ENCODE measurements at places on chromosomes 5 and 9.

DNA sequence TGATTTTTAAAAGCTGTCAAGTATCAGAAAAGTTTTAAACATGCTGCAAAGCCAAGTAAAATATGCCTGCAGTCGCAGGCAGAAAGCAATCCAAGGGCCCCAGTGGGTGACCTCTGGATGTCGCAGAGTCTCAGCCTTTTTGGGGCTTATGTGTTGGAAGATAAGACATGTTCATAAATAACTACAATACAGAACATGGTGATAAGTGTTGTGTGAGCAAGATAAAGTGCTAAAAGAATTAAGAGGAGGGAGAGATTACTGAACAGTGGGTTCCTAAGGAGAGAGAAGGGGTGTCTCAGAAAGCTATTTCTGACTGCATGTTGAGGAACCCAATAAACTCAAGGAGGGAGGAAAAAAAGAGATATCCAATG is 78.9 kb upstream of the ADRB2 start:
- DNase-seq: no peak

- DNase-seq: no peak
Measured at GRCh38 chr5:38846379-38847011, 683 bp downstream of the OSMR start.

- no peak for DNase-seq
Measured at GRCh38 chr9:8613346-8613825, 813.8 kb upstream of the DMAC1 start.

DNA sequence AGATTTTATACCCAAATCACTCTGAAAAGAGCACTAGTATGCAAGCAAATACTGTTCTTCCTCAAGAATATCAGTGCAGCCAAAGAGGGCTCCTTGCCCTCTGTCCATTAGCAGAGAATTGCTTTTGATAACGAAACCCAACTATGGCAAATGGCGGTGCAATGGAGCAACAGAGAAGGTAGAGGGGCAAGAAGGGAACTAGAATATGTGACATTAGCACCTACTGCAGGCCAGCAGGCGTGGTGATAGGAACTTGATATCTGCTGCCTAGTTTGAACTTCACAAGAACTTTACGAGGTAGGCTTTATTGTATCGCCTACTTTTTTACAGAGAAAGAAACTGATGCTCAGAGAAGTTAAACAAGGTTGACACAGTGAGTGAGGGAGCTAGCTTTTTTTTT is 66.1 kb downstream of the APBA1 start:
- DNase-seq: no peak

GRCh38 chr9:131278702-131279111 is 2.4 kb upstream of the FAM78A start:
- no peak for DNase-seq

GRCh38 chr9:130522233-130522808 is 57.1 kb upstream of the FUBP3 start:
- DNase-seq: no peak

- no peak for DNase-seq
Measured at GRCh38 chr5:130237721-130238120, 333.5 kb downstream of the CHSY3 start.

GRCh38 chr5:44267909-44268308 is 121.3 kb downstream of the FGF10 start:
- DNase-seq: no peak

DNA sequence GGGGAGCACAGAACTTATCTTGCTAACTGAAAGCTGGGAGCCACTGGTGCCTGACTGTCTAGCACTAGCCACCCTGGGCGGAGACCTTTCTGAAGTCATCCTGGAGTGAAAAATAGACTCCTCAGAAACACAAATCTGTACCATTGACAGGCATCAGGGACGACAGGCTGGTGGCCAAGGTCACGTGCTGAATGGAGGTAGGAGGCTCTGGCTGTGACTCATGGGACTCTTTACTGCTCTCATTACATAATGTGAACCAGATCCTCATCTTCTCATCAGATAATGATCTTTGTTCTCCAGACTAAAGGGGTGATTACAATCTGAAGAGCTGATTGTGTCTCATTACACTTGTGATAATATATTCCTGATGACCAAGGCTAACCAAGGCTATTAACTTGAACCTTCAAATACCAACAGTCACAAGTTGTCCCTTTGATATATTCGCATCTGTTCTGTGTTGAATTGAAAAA is 91.8 kb downstream of the SEMA5A start:
- no peak for DNase-seq

DNA sequence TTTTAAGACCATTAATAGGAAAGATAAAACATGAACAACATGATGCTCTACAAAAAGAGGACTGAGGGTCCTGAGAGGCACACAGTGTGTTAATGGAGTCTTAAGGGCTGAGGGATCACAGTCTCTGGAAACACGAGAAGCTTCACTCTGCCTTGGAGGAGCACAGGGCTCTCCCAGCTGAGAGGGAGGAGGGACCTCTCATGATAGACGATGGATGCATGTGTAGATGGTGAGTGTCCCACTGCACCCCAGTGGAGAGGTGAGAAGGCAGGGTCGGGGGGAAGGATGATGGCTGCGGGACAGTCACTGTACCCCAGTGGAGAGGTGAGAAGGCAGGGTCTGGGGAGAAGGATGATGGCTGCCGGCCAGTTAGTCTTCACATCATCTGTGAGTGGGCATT is 613.4 kb downstream of the IRX1 start:
- no peak for DNase-seq

DNA sequence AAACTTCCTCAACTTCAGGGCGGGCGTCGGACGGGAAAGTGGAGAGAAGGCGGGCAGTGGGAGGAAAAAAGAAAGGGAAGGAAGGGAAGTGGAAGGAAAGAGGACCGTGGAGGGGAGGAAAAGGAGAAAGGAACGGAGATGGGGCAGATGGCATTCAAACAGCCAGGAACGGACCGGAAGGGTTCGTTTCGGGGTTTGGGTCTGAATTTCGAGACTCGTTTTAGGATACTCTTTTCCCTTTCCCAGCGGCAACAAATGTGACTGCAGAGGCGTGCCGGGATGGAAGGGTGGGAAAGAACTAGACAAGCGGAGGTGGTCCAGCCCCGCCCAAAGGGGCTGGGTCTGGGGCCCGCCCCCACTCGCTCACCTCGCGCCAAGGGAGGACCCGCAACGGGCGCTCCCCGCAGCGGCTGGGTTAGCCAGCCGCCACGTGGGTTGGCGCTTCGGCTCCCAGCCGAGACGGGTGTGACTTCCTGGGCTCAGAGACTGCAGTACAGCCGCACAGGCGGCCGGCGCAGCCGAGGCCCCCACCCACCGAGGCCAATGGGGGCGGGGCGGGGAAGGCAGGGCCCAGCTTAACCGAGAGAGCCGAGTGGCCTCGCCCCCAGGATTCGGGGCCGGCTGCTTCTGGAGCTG is 2.7 kb downstream of the VCAN start:
- peak; percentile 74 for DNase-seq

DNA sequence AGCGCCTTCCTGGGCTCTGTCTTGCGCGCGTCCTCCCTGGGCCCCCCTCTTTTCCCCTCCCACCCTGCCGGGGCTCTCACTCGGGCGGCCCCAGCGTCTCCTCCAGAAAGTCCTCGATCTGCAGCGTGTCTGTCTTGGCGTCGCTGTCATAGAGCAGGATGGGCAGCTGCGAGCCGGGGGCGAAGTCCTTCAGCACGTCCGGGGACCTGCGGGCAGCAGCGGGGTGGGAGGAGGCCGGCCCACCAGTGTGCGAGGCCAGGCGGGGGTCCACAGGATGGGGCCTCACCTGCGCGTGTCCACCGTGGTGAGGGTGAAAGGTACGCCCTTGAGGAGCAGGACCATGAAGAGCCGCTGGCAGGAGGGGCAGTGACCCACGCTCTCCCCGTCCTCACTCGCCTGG is 1.0 kb downstream of the CLIC3 start:
- DNase-seq: no peak

- no peak for DNase-seq
Measured at GRCh38 chr9:96430377-96430776, 12.2 kb upstream of the ZNF367 start.

- DNase-seq: no peak
Measured at GRCh38 chr5:10778179-10778910, 17.3 kb upstream of the DAP start.

GRCh38 chr9:21154018-21154608 is 12.3 kb downstream of the IFNA21 start:
- DNase-seq: no peak

- no peak for DNase-seq
Measured at GRCh38 chr9:114107286-114108001, 8.4 kb upstream of the KIF12 start.

DNA sequence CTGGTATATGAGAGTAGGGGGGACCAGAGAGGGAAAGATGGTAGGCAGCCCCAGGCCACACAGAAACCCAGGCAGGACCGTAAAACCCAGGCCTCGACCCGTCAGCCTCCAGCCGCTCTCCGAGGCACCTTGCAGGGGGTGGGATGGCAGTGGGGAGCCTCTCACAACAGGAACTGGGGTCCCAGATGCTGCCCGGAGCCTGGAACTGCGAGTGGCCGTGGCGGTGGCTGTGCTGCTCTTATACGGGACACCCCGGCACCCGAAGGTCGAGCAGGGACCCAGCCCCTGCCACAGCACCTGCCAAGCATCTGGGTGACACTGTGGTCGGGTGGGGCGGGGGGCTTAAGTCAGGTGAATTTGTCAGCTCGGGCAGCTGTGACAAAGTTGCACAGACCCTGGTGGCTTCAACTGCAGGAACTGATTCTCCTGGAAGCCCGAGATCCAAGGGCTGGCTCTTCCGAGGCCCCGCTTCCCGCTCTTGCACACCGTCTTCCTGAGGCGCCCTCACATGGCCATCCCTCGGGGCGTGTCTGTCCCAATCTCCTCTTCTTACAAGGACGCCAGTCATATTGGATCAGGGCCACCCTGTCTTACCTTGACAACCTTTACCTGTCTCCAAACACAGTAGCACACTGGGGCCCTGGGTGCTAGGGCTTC is 47.6 kb upstream of the EGFL7 start:
- no peak for DNase-seq

GRCh38 chr5:172640139-172640538 is 924 bp upstream of the NEURL1B start:
- no peak for DNase-seq

DNA sequence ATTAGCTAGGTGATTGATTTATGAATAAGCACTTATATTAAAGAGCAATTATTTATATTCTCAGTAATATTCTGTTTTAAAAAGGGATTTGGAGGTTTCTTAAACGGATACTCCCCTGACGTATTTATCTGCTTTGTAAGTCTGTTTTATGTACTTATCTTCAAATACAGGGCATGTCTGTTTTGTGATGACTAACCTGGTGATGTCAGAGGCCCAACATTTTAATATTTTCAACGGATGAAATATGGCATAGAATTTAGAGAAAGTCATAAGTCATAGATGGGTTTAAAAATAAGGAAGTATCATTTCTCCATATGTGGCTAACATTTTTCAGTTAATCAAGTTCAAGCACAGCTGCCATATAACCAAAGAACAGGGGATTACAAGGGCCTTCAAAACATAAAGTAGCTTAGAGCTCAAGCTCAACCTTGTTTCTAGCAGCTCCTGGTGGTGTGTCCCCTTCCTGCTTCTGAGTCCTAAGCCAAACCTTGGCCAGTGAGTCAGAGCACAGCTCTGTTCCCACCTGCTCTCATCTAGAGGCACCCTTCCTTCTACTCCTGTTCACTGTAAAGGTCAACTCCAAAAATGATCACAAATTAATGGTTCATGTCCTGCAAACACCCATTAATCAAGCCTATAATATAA is 131.4 kb downstream of the OXCT1 start:
- no peak for DNase-seq

DNA sequence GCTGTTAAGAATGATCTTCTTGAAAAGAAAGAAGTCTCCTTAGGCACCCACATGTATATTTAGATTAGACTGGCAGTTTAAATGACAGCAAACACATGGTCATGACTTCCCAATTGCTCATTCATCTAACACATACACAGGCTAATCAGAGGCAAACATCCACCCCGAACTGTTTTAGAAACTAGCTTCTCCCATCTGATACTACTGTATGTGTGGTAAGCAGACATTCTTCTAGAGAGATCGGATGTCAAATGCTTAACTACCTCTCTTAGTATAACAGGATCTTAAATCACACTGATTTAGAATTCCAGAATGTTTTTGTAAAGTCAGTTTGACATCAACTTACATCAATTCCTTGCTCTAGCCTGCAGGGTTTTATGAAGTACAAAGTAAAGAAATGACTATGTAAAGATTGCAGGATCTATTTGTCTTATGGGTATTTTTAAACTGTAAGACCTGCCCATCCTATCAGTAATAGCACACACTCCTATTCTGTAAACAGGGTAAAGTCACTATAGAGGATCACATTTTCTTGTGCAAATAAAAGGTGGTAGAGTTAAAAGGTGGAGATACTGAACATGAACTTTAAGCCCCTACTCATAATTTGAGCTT is 239.7 kb downstream of the MLLT3 start:
- DNase-seq: no peak

DNA sequence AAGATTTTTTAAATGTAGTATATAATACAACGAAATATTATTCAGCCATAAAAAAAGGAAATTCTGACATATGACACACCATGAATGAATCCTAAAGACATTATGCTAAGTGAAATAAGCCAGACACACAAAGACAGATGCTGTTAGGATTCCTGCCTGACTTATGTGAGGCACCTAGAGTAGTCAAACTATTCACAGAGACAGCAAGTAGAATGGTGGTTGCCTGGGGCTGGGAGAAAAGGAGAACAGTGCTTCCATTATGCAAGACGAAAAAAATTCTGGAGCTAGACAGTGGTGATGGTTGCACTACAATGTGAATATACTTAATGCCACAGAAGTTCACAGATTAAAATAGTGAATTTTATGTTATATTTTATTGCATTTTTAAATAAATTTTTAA is 66.8 kb downstream of the SPOCK1 start:
- DNase-seq: no peak

GRCh38 chr5:151068433-151069197 is 12.2 kb downstream of the TNIP1 start:
- DNase-seq: no peak

GRCh38 chr5:168882283-168882682 is 303.1 kb upstream of the PANK3 start:
- DNase-seq: no peak

DNA sequence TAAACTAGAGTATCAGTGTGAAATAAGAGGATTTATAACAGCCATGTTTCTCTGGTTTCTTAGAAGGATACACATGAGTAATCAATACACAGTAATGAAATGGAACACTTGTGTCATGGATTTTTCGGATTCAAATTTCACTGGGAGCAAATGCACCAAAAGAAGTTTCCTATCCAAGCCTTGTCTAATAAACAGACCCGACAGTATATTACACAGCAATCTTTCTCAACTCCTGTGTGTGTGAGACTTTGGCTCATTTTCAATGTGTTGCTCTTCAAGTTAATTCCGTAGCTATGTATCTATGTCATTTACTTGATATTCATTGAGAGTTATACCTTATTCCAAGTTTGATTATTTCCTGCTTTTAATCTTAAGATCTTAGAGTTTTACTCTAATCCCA is 930.2 kb downstream of the MAT2B start:
- DNase-seq: no peak

GRCh38 chr5:180975338-180975737 is 13.3 kb upstream of the BTNL3 start:
- DNase-seq: no peak

DNA sequence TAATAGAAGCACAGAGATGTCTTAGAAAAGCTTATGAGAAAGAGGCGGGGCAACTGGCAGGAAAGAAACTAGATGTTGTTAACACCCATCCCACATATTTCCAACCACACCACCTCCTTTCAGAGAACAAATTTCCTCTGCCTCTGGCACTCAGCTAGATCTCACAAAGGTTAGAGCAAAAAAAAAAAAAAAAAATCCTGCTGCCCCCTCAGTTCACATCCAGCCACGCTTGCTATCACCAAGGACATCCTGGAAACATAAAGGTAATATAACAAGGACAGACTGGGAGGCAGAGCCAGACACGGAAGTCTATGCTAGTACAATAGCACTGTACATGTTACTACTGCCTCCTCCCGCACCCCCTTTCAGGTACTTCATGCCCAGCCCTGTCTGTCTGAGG is 238.0 kb upstream of the PTGER4 start:
- no peak for DNase-seq
